WTC11 (cell line): ENCODE measurements at places on chromosomes 11 and 22.

DNA sequence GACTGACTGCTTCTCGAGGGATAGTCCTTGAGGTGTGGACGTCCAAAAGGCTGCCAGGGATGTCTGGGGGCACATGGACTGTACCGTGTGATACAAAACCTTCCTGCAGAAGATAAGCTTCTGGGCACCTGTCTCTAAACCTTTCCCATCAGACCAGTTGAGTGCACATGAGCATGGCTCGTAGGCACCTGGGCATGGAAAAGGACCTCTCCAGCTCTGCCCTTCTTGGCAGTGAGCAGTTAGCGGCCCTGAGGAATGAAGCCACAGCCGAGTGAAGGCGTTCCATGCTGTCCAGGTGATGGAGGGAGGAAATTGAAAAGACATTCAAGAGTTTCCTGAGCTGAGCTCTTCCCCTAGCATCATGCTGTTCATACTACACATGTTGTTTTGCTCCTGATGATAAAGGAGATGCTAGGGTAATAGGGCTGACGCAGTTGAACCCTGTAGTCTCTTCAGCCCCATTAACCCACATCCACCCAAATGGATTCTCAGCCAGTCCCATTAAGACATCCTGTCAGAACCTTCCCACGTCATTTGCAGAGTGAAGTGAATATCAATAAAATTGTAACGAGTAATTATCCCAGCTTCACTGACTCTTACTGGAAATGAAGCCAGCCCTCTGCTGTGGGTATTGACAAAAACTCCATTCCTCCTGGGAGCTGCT, 138.6 kb downstream of the KIRREL3 start:
- DNase-seq = no peak

GRCh38 chr11:102849311-102849710, 5.9 kb upstream of the MMP3 start:
- DNase-seq = no peak

- no peak for DNase-seq
Measured at GRCh38 chr11:749731-750130, 2.5 kb downstream of the TALDO1 start.

DNA sequence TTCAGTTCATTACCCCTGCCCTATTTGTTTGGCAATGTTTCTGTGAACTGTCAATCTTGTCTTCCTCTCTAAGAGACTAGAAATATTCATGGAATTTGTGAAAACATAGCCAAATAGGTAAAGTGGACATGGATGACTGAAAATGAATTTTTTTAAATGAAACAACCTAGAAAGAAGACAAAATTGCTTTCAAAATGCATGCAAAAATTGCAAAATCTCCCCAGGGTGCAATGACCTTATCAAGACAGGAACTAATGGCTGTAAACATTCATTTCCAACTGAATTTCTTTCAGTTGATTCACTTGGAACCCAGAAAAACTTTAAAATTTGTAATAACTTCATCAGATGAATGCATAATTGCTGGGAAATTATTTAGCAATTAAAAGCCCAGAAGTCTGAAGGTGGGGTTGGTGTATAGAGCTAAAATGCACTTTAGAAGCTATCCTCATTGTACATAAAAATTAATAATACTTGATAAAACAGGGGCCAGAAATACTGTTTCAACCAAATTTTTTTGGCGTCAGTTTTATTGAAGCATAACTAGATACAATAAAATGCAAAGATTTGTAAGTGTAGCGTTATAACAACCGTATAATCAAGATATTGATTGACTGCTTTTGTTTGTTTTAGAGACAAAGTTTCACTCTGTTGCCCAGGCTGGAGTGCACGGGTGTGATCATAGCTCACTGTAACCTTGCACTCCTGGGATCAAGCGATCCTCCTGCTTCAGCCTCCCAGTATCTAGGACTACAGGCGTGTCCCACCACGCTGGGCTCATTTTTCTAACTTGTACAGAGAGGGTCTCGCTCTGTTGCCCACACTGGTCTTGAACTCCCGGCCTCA, 27.6 kb upstream of the SLC35C1 start:
- no peak for DNase-seq

- peak; percentile 68 for DNase-seq
Measured at GRCh38 chr22:21020802-21021429, 6.0 kb downstream of the P2RX6 start.

- no peak for DNase-seq
Measured at GRCh38 chr11:36976741-36977140, 378.7 kb upstream of the RAG2 start.

GRCh38 chr11:15711311-15711710, 596.6 kb downstream of the INSC start:
- peak; percentile 37 for DNase-seq

DNA sequence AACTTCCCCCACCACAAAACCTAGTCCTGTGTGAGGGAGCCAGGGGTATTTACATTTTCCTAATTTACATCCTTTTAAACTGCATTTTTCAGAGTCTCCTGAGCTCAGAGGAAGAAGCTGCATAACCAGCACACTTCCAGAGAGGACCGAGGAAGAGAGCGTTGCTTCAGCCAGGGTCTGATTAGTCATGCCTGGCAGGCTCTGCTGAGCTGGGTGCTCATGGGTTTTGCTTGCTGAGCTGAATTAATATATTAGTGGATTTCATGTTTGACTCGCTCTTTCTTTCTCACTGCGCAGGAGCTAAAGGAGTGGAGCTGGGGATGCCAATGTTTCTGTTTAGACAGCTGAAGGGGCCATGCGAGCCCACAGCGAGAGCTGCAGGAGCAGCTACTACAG, 539.3 kb upstream of the B3GAT1 start:
- no peak for DNase-seq

- DNase-seq = no peak
Measured at GRCh38 chr11:70210051-70210501, 7.0 kb downstream of the FADD start.

GRCh38 chr11:88315981-88316441, 21.5 kb downstream of the CTSC start:
- no peak for DNase-seq

- DNase-seq = no peak
Measured at GRCh38 chr11:117110294-117110950, 12.2 kb upstream of the SIK3 start.

- DNase-seq = peak; percentile 46
Measured at GRCh38 chr11:70400643-70401042, 2.3 kb downstream of the CTTN start.

DNA sequence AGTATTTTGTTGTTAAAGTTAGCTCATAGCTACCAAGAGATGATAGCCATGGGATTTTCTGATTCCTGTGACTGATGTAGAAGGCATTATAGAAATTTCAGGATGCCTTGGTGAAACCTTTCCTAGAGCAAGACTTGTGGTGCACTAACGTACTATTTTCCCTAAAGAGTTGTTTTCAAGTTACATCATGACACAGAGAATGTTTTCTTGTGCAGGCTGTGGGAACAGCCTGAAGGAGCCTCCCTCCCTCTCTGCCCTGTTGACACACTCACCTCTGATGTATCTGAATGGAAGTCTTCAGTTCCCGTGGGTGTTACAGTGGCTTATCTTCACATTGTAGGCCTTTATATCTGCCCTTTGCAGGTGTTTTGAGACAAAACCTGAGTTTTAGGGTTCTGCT, 121.6 kb downstream of the LDLRAD3 start:
- no peak for DNase-seq

- no peak for DNase-seq
Measured at GRCh38 chr11:27379449-27379848, 16.4 kb upstream of the CCDC34 start.

DNA sequence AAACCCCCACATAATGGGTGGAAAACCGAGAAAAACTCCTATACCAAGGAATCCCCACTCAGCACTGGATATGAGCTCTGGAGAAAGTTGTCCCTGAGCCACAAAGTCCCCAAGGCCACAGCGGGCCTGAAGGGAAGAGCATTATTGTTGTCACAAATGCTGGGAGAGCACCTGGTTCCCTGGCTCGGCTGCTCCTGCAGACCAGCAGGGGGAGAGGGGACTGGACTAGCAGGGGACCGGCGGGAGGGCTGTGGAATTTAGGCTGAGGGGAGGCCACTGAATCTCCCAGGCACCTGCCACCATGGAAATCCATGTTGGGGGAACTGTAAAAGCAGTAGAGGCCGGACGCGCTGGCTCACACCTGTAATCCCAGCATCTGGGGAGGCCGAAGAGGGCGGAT, 7.0 kb downstream of the PC start:
- DNase-seq = peak; percentile 61

- no peak for DNase-seq
Measured at GRCh38 chr11:42175203-42175602, 715.8 kb upstream of the LRRC4C start.

- DNase-seq = no peak
Measured at GRCh38 chr11:92473736-92474135, 249.1 kb downstream of the FAT3 start.

DNA sequence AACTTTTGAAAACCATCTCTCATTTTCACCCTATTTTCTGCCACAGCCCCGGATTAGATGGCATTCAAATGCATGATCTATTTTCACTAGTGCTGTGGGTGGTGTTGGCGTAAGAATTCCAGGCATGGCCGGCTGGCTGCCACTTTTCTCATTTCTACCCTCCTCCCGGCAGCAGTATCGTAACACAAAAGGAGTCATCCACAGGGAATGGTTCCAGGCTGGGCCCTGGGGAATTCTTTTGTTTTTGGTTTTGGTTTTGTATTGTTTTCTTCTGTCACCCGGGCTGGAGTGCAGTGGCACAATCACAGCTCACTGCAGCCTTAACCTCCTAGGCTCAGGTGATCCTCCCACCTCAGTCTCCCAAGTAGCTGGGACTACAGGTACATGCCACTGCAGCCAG, 13.8 kb downstream of the JAML start:
- peak; percentile 38 for DNase-seq

DNA sequence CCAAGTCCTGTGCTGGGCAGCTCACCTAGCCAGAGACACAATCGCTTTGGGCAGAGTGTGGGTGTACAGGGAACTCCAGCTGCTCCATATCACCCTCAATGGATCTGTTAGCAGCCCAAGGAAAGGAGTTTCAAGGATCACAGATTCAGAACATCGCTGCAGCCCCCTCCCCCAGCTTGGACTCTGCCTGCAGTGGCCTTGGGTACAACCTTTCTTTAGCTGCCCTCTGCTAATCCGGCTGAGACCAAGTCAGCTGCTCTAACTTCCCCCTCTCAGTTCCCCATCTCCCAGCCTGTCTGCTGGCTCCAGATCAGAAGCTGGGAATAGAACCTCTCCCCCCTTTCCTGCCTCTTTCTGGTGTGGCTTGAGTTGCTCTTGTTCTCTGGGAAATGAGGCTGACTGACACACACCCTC, 1.3 kb downstream of the TMEM86A start:
- no peak for DNase-seq

- no peak for DNase-seq
Measured at GRCh38 chr11:32068134-32068870, 22.6 kb upstream of the RCN1 start.

DNA sequence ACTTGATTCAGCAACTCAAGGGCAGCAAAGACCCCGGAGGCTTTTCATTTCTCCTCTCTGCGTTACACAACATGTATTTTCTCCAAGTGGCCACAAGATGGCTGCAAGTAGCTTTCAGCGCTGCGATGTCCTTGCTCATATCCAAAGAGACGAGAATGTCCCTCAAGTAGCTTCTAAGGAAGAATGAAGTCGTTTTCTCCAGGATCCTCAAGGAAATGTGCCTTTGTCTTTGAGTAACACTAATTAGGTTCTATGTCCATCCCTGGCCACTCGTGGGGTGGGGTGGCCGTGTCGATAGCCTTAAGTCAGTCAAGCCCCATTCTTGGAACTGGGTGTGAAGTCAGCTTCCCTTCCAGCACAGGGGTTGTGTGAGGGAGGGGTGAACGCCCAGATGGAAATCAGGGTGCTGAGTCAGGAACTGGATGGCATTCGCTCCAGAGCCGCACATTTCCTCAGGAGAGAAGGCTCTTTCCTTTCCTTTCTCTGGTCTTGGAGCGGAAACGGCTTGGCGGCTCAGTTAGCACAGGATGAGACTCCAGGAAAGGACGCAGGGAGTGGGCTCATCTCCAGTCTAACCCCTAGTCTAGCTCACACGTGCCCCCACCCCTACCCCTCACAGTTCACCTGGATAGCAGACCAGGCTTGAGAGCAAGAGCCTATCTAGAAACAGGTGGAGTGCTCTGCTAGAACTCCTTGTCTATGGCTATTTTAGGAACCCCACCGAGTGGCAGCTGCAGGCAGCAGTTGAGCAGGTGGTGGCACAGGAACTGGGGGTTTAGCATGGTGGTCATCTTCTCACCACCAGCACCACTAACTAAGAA, 44.3 kb downstream of the NNMT start:
- DNase-seq = peak; percentile 41

- DNase-seq = peak; percentile 81
Measured at GRCh38 chr11:113690619-113691569, 15.2 kb downstream of the TMPRSS5 start.

GRCh38 chr22:23684026-23684425, 6.8 kb upstream of the RGL4 start:
- no peak for DNase-seq

- DNase-seq = no peak
Measured at GRCh38 chr11:95816037-95816436, 25.7 kb downstream of the CEP57 start.

GRCh38 chr11:2271077-2271326, 614 bp upstream of the ASCL2 start:
- no peak for DNase-seq
